Stimulated activated CD4-positive, alpha-beta T cell treated with anti-CD3 and anti-CD28 coated beads, Interleukin-4, amount 100 ng/mL, for 48 hours (primary cell): ENCODE measurements at places on chromosomes 6 and 20.

GRCh38 chr6:140979642-140980091, 1153.1 kb upstream of the GJE1 start:
- DNase-seq: no peak

DNA sequence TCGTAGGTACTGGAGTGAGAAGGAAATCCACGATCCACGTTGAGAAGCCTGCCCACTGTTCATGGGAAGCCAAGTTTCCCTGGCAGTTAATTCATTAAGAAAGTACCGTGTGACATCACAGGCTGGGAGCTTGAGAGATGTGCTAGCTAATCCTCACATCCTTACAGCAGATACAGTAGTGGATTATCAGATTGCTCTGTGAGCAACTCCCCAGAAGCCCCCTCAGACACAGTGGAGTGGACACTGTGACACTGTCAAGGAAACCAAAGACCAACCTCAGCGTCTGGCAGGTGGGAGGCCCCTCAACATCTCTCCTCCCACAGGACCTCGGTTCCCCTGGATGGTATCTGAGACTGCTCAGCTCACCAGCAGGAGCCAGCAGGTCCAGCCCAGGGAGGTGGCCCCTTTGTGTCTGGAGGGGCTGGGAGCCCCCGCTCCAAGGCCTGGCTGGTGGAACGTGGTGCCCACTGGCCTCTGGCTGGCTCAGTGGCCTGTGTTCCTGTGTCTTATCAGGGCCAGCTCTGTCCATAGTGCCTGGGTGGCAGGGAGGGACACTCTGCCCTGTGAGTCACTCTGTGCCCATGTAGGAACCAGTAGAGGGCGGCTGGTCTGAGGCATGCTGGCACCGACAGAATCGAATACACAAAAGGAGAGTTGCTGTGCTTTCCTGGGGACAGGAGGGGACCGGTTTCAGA, 7.2 kb downstream of the PYGB start:
- DNase-seq: no peak

- DNase-seq: no peak
Observed at GRCh38 chr20:37335642-37336368, 10.1 kb upstream of the SRC start.

DNA sequence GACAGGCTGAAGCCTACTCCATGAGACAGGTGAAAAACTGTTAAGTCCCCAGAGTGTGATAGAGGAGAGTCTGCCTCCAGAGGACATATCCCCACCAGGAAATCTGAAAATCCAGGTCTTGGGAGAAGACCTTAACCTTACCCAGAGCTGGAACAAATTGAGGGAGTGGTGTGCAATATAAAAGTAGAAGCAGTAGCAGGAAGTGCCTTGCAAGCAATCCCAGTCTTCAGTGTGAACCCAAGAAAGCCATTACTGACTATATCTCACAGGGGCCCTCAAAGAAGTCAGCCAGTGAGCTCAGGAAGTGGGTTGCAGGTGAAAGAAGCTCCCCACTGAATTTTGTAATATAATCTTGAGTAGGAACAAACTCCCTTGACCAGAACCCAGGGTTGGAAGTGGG, 41.9 kb upstream of the PKIB start:
- DNase-seq: no peak

GRCh38 chr6:157928428-157928827, 53.2 kb upstream of the SYNJ2 start:
- DNase-seq: no peak

GRCh38 chr6:150391890-150392289, 23.1 kb downstream of the IYD start:
- DNase-seq: no peak
